ENCODE measurements at places on chromosomes 3 and 15.

GRCh38 chr15:64883997-64884511 lies 27.6 kb upstream of the ANKDD1A start:
- DNase-seq: peak; percentile 82

GRCh38 chr3:4492208-4493013 lies 737 bp upstream of the ITPR1 start:
- peak; percentile 51 for DNase-seq

GRCh38 chr3:122100083-122100482 lies 44.9 kb downstream of the CD86 start:
- no peak for DNase-seq

DNA sequence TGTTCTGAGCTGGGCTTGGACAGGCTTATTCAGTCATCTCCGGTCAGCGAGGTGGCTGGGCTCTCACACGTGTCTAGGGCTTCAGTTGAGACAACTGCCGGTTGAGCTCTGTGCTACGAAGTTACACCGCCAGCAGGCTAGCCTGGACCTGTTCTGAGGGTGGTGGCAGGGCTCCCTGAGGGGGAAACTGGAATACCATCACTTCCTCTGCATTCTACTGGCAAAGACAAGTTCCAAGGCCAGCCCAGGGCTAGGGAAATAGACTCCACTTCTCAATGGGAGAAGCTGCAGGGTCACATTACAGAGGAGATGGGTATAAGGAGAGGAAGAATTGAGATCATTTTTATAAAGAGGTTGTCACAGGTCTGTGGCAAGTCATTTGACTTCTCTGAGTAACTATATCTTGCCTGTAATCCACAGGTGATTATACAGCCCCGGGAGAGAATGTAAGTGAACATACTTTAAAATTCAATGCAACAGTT lies 106.8 kb upstream of the IL12A start:
- DNase-seq: no peak
